T-helper 1 cell (primary cell): ENCODE measurements at places on chromosomes 3 and 15.
A peak's percentile ranks its signal among the peaks of the same experiment; 100 is the strongest.

GRCh38 chr15:88661761-88662556 is 23.1 kb downstream of the ISG20 start:
- DNase-seq = no peak

DNA sequence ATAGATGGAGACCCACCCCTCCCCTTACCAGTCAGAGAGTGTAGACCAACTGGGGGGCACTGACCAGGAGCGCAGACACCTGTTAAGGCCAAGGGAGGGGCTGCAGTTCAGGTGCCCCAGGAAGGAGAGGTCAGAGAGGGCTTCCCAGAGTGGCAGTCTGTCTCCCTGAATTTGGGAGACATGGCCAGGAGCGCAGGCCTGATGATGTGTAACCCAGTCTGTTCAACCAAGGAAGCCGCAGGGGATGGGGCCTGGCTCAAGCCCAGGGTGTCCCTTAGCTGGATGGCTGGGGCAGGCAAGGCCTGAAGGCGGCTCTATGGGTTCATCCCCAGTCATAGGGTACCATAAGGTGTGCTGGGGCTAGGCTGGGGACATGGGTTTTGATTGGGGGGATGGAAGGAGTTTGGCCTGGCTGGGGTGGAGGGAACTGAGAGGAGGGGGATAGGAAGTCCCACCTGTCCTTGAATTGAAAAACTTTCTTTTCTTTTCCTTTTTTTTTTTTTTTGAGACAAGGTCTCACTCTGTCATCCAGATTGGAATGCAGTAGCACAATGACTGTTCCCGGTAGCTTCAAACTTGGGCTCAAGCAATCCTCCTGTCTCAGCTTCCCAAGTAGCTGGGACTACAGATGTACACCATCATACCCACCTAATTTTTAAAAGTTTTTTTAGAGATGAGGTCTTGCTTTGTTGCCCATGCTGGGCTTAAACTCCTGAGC is 75.7 kb downstream of the SMAD6 start:
- DNase-seq = no peak

- no peak for DNase-seq
Observed at GRCh38 chr3:97940034-97940433, 32.2 kb downstream of the RIOX2 start.

DNA sequence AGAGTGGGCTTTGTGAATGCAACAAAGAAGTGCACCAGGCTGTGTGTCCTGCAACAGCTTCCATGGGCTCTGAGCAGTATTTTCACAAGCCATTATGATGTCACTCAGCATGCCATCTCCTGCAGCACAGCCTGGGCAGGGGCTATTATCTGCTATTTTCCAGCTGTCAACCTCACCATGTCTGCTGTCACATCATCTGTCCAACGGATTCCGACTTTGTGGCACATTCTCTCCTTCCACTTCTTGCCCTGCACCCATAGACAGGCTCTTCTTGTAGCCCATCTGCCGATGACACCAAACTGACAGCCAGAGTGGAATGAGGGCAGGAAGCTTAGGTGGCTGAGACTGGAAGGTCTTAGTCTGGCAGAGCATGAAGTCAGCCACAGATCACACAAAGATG is 691.9 kb downstream of the NTRK3 start:
- no peak for DNase-seq

GRCh38 chr15:74776821-74777768 is 4.8 kb upstream of the CSK start:
- peak; percentile 53 for DNase-seq
